ENCODE measurements at places on chromosomes 16 and 17. TPM values are rescaled to one million over a fixed set of nuclear protein-coding genes. Genes with fewer than 3 reads are reported as not detected.

Gene NOD2
- 1.1 TPM for total RNA-seq

GRCh38 chr16:56615353-56615752, 7.0 kb downstream of the MT2A start:
- DNase-seq, result peak; percentile 48

DNA sequence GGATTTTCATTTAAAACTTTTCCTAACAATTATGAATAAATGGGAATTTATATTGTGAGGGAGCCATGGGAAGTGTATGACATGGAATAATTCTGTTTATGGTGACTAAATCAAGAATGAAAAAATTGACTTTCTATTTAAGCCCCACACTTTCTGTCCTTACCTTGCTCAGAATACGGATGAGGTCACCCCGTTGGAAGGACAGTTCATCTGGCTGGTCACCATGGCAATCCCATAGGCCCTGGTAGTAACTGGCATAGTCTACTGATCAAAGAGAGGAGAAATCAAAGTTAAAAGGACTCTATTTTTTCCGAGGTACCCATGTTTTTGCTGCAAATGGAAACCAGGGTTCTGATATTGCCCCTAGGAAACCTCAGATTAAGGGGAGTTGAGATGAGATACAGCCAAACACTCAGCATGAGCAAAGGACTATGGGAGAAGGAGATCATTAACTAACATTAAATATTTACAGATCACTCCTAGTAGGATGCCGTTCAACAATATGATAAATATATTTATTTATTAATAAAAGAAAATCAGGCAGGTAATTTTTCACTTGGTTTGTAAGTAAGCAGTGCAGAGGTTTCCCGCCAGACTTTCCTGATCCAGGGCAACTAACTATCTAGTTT, 54.9 kb downstream of the SNX11 start:
- DNase-seq, result no peak

Gene OR4D1
- total RNA-seq, result not detected

DNA sequence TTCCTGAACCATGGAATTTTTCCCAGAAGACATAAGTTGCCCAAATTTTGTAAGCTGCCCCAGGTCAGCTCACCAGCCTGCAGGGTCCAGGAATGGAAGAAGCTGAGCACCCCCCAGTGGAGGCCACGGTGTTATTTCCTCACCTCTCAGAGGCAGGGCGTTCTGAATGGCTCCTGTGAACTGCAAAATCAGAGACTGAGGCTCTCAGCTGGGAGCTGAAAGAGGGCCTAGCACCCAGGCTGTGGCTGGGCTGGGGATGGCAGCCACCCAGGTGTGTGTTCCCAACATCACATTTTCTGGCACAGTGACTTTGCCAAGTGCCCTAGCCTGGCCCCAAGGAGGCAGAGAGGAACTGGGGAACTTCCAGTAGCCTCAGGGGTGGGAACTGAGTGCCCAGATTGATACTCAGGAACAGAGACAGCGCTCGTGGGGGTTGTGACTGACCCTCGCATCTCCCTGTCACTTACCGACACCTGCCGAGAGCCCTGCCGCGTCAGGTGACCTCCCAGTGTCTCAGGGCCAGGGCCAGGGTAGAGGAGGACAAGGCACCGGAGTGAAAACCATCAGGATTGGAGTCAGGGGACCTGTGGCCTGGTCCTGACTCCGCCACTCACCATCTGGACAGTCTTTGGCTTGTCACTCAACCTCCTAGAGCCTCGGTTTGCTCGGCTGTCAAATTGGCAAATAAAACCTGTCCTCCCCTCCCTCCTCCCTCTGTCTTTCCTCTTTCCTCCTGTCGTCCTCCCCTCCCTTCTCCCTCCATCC, 11.3 kb downstream of the CACNG4 start:
- DNase-seq, result peak; percentile 16

Gene MPRIP
- 130 TPM for total RNA-seq

Gene TEKT5
- total RNA-seq, result not detected

GRCh38 chr17:55005520-55005919, 37.0 kb downstream of the STXBP4 start:
- no peak for DNase-seq

Gene GDPD3
- 0.60 TPM for total RNA-seq

- no peak for DNase-seq
Observed at GRCh38 chr17:48718227-48718760, 4.0 kb downstream of the PRAC1 start.

GRCh38 chr17:1480747-1481465, 11.6 kb downstream of the MYO1C start:
- no peak for DNase-seq

- DNase-seq, result no peak
Observed at GRCh38 chr16:2706611-2707311, 13.3 kb downstream of the PRSS27 start.

GRCh38 chr16:50372611-50373344, 4.0 kb upstream of the BRD7 start:
- DNase-seq, result no peak

Gene MYL11
- total RNA-seq, result not detected

GRCh38 chr17:50972577-50972976, 106.4 kb upstream of the TOB1 start:
- no peak for DNase-seq

Gene TTC19
- total RNA-seq, result 25.2 TPM

Gene CEMP1
- total RNA-seq, result not detected

DNA sequence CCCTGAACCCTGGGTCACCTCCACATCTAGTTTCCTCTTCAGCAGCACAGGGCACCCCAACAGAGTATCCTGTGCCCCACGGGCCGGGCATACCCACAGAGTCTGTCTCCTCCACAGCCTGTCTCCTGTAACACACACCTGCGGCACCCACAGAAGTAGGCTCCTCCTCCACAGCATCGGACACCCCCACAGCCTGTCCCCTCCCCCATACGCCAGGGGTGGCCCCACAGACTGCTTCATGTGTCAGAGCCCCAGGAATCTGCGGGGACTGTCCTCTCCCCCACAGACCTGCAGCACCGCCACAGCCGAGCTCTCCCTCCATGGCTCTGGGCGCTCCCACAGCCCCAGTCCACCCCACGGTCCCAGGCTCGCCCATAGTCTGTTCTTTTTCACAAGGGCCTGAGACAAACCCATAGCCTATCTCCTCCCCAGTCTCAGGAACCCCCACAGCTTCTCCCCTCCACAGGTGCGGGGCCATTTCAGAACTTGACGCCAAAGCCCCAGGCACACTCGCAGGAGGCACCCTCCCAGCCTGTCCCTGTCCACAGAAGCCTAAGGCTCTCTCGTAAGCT, 1.4 kb downstream of the KIAA0753 start:
- no peak for DNase-seq

GRCh38 chr17:29581583-29582253, 7.7 kb downstream of the GIT1 start:
- DNase-seq, result peak; percentile 70

DNA sequence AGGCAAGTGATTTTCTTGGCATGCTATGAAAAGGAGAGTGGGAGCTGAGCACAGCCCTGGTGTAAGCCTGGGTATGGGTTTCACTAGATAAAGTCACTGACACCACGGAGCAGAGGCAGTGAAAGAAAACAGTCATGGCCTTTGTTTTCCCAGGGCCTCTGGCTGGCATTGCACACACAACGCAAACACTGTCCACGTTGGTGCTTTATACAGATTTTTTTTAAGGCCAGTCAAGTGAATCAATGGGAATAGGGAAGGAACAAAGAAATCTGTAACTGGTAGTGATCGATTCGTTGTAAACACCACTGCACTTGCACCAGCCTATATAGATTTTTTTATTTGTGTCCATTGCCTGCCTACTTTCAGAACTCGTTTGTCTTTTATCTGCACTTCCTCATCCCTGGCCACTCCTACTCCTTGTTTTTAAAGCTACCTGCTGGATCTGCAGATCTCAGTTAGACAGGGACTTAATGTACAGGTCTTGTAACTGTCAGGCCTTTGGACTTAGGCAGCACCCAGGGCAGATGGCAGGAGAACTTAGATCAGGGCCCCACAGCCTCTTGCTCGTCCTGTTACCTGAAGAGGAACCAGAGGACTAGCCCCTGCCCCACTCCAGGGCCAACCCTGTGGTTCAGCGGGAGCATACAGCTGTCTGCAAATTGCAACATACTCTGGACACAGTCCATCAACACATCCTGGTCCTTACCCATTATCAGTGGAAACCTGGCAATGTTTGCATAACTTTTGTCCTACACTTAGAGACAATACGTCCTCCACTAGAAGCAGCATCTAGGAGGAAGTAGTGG, 10.6 kb upstream of the TMIGD1 start:
- no peak for DNase-seq

Measured in foreskin keratinocyte (primary cell).